CD4-positive, alpha-beta memory T cell (primary cell): ENCODE measurements at places on chromosomes 5 and 9.

DNA sequence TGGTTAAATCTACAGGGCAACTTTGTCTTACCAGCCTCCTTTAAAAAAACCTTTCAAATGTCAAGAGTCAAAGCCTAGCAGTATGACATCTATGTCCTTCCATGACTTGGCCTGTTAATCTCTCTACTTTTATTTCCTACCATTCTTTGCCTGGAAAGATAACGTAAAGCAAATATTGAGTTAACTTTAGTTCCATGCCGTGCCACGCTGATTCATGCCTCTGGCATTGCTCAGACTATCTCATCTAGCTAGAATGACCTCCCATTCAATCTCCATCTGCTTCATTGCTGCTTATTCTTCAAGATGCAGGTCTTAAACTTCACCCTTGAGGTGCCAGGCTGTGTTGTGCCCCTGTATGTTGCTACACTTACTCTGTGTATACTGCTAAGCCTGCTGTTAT is 729.8 kb downstream of the EFNA5 start:
- DNase-seq = no peak

DNA sequence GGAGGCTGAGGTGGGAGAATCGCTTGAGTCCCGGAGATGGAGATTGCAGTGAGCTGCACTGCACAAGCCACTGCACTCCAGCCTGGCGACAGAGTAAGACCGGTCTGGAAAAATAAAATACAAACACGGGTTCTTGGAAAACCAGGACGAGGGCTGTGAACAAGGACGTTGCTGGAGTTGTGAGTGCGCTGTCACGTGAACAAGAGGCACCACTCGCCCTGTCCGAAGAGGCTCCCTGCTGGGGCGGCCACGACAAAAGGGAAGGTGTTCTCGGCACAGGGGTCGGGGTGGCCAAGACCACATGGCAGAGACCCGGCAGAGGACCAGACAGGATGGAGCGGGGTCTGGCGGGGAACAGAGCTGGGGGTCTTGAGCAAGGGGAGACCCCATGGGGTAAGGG is 30.6 kb upstream of the UBAC1 start:
- peak; percentile 14 for DNase-seq

- DNase-seq = no peak
Observed at GRCh38 chr9:4740388-4740637, 689 bp downstream of the AK3 start.

- DNase-seq = peak; percentile 12
Observed at GRCh38 chr9:22238809-22239684, 207.6 kb upstream of the DMRTA1 start.

GRCh38 chr5:132458651-132459030 is 31.9 kb downstream of the IRF1 start:
- DNase-seq = no peak

GRCh38 chr5:72625332-72625731 is 118.1 kb upstream of the ZNF366 start:
- no peak for DNase-seq

- DNase-seq = no peak
Observed at GRCh38 chr5:168793841-168794837, 215.0 kb upstream of the PANK3 start.
